ENCODE measurements at places on chromosomes 11 and 22.

DNA sequence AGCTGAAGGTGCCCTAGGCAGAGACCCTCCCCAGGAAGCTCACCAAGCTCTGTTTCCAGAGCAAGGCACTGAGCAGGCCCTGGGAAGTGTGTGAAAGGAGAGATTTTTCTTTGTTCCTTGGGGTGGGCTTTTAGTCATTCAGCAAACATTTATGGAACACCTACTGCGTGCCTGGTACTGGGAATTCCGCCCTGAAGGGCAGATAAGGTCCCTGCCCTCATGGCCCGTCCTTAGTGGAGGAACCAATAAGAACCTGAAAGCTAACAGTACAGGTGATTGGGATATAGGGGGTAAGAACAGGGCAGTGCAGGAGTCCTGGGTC lies 3.9 kb downstream of the TMEM134 start:
- no peak for DNase-seq

DNA sequence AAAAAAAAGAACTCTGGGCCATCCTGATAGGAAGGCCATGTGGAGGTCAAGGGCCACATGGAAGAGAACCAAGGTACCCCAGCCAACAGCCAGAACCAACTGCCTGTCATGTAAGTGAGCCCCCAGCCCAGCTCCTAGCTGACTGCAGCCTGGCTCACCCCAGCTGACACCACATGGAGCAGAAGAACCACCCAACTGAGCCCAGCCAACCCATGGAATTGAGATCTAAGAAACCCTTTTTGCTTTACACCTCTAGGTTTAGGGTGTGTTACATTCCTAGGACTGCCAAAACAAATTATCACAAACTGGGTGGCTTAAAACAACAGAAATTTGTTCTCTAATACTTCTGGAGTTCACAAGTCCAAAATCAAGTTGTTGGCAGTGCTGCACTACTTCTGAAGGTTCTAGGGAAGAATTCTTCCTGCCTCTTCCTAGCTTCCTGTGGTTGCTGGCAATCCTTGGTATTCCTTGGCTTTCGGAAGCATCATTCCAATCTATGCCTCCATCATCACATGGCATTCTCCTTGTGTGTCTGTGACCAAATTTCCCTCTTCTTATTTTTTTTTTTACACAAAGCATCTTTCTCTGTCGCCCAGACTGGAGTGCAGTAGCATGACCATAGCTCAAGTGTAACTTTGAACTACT lies 4.4 kb downstream of the C11orf86 start:
- no peak for DNase-seq

GRCh38 chr11:122271137-122271536 lies 155.1 kb upstream of the BLID start:
- no peak for DNase-seq

DNA sequence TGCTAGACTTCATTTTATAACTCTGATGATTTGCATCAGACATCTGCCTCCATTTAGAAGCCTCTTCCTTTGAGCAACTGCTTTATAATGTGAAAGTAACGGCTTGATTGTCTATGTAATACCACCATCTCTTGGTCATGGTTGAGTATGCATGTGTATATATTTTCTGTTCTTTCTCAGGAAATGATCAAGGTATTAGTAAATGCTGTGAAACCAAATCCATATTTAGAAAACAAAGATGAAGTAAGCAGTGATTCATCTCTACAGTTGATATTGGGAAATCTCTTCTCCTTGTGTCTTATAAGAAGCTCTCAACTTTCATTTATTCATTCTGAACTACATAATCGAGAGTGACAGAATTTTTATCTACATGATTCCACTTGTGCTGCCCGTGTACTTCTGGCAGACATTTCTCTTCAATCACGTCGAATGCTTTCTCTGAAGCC lies 104.6 kb upstream of the ANO3 start:
- DNase-seq, result no peak

- no peak for DNase-seq
These were observed 24.2 kb downstream of the MFNG start for GRCh38 chr22:37461961-37462360.

- DNase-seq, result no peak
These were observed 109.8 kb downstream of the ATXN10 start for GRCh38 chr22:45781459-45781858.

GRCh38 chr11:118338637-118339061 lies 3.9 kb downstream of the CD3D start:
- DNase-seq, result peak; percentile 80

DNA sequence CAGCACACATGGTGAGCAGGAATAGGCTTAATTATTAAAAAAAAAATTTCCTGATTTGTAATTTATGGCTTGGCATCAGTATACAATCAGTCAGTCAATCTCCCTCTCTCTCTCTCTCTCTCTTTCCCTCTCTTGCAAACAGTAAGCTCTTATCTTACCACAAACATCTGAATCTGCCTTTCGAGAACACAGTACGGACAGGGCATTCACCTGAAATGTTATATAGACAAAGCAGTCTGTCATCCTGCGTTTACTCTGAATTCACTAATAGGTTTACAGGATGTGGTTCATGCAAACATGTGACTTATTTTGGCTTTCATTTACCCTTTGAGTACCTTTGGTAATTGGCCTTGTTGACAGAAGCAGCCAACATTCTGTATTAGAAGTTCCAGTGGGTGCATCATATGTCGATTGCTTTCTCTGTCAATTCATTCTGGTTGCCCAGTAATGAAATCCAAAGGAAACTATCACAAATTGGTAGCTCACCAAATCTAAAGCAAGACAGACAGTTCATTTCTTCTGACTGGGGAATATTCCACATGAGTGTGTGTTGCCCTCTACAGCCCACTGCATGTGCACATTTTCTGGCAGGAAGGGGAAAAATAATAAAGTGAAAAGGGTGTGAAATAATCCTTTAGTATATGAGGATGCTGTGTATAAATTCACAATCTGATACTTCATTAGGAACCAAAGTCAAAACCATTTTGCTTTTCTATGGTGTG lies 1058.2 kb downstream of the LRRC4C start:
- no peak for DNase-seq

GRCh38 chr22:43988116-43988820 lies 33.0 kb downstream of the SAMM50 start:
- no peak for DNase-seq

DNA sequence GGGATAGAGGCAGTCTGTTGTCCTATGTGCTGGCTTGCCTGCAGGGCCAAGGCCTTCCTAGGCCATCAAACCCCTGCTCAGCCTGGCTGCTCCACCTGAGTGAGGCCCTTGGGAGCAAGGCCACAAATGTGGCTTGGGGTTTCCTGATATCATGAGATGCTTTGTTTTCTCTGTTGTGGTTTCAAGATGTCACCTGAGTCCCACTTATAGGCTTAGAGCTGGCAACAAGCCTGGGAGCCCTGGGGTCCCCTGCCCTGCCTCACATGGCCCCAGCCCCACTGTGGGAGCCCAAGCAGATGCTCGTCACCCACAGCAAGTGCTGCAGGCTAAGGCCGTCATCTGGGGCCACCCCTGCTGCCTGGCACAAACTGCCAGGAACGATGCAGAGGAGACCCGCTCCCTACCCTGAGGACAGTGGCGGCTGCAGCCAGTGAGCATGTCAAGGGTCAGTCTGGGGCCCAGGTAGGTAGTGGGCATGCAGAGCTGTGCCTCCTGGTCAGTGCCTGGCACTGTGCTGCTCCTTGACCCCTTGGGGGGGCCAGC lies 75.4 kb upstream of the KCNQ1OT1 start:
- no peak for DNase-seq

GRCh38 chr11:131689049-131689925 lies 318.9 kb downstream of the NTM start:
- DNase-seq, result no peak

GRCh38 chr11:134579724-134580609 lies 167.9 kb upstream of the B3GAT1 start:
- no peak for DNase-seq

DNA sequence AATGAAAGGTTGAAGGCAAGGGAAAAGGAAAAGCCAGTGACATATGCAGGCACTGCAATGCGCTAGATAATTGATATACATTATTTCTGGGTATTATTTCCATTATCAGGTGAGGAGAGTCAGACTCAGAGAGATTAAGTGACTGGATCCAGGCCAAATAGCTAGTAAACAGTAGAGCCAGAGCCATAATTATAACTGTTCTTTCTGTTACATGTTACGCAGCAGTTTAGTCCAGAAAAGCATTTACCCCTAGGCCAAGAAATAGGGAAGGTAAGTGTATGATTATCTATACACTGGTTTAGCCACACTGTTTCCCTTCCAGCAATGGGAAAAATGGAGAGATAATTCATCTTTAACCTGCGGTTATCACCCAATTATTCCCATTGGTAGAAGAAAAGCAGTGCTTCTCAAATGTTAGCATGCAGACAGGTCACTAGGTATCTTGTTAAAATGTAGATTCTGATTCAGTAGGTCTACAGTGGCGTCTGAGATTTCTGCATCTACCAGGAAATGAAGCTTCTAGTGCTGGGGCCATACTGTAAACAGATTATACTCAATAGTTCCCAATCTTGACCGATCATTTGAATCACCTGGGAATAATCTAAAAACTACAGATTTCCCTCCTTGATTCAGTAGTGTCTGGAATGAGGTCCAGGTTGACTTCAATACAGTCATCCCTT lies 69.4 kb downstream of the RBFOX2 start:
- no peak for DNase-seq

DNA sequence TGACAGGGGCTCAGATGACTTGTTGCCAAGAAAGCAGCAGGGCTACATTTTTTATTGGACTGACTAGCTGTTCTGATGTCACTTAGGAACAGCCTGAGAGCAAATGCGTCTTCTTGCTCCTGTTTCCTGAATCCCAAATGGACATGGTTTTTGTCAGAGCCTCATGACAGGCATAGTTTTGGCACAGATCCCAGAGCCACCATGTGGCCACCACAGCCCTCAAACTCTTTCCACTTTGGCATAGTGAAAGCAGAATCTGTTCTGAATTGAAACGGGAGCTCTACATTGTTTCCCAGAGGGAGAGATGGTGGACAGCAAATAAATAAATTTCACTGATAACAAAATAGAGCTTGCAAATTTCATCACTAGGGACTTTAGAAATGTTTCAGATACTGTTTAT lies 222.2 kb downstream of the C11orf87 start:
- DNase-seq, result no peak

GRCh38 chr22:19480173-19480568 lies 451 bp downstream of the CDC45 start:
- no peak for DNase-seq

DNA sequence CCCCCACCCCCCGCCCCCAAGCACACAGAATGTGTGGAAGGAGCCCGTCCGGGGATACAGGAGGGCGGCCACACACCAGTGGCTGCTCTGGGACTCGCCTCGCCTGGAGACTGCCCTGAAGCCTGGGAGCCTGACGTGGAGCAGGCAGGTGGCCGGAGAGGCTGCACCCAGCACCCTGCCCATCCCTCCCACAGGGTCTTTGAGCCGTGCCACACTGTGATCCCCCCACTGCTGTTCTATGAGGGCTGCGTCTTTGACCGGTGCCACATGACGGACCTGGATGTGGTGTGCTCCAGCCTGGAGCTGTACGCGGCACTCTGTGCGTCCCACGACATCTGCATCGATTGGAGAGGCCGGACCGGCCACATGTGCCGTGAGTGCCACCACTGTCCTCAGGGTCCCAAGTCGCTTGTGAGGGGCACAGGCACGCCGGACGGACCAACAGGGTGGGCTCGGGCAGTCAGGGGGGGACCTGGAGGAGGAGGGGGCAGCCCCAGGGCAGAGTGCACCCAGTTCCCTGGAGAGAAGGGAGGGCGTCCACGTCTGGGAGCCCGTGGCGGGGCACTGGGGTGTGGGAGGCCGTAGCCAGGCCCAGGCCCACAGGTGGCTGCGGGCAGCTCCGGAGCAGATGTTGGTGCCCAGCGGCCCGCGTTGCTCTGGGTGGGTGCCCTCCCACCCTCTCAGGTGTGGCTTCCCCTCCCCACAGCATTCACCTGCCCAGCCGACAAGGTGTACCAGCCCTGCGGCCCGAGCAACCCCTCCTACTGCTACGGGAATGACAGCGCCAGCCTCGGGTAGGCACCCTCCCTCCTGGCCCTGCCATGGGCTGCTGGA lies 27.0 kb upstream of the MUC5B start:
- DNase-seq, result no peak

GRCh38 chr11:14258221-14258935 lies 100.6 kb downstream of the RRAS2 start:
- DNase-seq, result no peak

DNA sequence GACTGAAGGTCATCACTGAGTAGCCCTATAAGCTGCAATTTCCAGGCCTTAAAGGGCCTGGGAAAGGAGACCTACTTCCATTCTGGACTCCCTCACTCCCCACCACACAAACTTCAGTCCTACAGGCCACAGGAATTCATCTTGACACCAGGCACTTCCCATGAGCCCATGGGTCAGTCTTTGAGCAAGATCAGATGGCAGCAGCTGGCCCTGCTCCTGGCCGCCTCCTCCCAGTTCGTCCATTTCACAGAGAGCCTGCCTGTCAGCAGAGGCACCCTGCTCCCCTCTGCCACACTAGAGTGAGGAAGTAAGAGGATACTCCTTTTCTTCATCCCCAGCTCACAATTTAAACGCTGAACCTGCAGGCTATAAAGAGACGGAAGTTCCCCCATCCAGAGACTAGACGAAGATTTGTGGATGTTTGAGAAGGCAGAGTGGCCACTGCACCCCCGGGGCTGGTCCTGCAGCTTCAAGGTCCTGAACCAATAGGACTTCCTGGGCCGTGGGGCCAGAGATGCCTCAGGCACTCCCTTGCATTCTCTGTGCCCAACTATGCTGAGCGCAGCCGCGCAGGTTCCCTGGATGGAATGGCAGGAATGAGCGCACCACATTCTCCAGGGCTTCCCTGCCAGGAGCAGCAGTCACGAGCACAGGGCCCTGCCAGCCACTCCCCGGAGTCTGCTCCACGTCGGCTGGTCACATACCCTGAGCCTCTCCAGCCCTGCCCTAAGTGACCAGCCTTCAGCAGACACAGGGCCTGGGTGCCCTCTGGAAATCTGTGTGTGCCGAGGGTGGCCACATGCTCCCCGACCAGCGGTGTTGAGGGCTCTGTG lies 33.5 kb upstream of the BID start:
- DNase-seq, result no peak

GRCh38 chr22:27641049-27641795 lies 160.3 kb downstream of the MN1 start:
- DNase-seq, result no peak

DNA sequence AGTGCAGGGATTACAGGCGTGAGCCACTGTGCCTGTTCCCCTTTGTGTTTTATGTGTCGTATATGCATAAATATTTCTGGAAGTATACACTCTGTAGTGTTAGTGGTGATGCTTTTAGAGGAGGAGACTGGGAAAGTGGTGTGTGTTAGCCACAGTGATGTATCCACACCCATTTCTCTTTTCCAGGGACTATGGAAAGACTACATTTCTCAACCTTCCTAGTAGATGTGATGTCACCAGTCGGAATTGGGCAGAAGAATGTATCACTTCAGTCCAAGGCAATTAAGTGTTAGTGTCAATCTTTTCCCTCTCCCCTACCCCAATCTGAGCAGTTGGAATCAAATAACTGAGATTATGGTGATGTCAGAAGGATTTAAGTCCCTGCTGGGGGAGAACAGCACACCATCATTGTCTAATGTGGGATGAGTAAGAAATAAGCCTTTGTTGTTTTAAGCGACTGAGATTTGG lies 5.8 kb upstream of the ATG16L2 start:
- DNase-seq, result no peak

All from T-helper 9 cell (primary cell).